GM23338 (cell line): ENCODE measurements at places on chromosomes 12 and 14.

GRCh38 chr14:70045310-70045709, 143.4 kb downstream of the SLC8A3 start:
- DNase-seq = no peak

GRCh38 chr12:16531621-16532020, 74.3 kb downstream of the LMO3 start:
- no peak for DNase-seq

DNA sequence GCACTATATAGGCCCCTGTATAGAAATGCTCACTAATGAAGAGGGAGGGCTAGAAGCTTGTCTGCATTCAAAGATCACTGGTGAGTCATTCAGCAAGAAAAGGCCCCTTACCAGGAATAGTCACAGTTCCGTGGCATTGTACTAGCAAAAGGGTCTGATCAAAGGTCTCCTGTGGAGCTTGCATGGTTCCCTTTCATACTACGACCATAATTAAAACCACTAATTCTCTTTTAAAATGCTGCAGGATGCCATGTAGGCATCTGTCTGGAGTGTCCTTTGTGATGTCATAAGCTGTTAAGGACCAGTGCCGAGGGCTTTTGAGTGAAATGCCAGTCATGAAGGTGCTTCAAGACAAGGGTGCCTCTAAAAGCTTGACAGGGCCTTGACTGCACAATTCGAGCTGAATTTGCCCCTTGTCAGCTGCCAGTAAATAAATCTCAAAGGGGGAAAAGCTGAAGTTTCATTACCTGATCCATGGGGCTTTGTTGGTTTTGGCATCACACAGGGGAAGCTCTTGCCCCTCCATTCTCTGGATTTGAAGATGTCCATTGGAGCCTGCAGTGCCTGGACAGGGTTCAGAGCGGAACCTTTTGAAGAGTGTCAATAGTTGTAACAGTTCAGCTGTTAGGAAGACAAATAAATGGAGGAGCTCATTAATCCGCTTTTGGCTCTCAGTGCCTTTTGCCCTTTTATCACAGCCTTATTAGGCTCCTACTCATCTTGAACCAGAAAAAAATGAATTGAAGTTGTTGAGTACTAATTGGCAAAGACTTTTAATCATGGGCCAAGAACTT, 69.1 kb downstream of the TMEM260 start:
- no peak for DNase-seq

GRCh38 chr14:91996948-91997371, 42.9 kb downstream of the TRIP11 start:
- peak; percentile 75 for DNase-seq
